ENCODE measurements at places on chromosomes 2 and 18.

DNA sequence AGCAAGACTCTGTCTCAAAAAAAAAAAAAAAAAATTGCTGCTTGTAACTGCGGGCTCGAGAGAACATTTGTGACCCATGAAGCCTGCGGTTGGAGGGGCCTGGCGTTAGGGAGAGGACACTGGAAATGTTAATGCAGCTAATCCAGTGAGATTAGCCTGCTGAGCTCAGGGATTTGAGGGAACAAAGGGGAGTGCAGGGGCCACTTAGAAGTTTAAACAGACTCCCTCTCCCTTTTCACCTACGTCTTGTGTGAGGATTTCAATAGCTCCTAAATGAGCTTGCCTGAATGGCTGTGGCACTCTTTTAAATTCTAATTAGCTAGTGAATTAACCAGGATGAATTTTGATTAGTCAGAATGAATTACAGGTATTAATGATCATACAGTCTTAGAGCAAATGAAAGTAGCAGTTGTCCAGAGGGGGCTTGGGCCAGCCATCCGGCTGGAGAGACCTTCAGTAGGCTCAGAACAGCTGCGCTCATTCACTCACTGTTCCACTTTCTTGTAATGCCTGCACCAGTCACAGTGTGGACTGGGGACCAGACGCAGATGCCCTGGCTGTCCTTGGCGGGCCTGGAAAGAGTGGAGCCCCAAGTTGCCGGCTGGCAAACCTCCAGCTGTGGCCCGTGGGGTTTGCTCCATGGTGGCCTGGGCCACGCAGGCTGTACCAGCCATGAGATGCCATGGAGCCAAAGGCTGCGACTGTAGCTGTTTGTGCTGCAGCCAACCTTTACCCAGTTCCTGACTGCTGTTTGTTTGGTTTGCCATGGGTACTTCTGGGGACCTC is 20.8 kb downstream of the LDLRAD4 start:
- DNase-seq, result no peak

GRCh38 chr18:33839452-33840211 is 261.6 kb downstream of the ASXL3 start:
- no peak for DNase-seq

GRCh38 chr2:30692829-30693275 is 114.4 kb downstream of the CAPN13 start:
- no peak for DNase-seq

DNA sequence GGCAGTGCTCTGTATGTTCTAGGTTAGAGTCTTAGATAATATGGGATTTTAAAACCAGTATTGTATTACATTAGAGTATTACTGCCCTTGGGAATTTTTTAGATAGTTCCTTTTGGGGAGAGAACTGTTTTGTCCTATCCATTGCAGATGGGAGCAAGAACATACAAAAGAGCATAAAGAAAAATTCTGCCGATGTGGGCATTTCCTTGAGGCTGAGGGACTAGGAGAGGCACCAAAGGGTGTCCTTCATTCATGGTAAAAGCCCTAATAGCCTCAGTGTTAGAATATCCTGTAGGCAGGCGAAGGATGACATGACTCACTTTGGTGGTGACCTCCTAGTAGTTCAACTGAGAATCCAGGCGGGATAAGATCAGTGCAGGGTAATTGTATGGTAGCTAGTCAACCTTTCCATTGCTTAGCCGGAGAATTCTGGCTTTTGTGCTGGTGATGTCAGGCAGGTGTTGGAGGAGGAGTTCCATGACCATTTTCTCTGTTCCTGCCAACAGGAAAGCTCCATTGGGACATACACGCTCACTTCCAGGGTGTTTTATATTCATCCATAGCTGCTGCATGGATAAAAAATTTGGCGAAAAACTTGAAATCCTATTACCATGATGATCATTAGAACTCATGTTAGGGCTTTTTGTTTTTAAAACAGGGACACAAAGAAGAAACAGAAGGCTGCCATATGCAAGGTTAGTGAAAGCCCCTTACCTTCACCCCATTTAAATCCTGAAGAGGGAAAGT is 28.1 kb downstream of the EPAS1 start:
- no peak for DNase-seq

- no peak for DNase-seq
Observed at GRCh38 chr2:180927030-180927686, 53.2 kb upstream of the UBE2E3 start.

- no peak for DNase-seq
Observed at GRCh38 chr2:54208364-54209240, 47.4 kb downstream of the TSPYL6 start.

Measured in B cell (primary cell).